ENCODE measurements at places on chromosomes 2 and 18.

- DNase-seq, result no peak
These were observed 256.0 kb upstream of the RAB6C start for GRCh38 chr2:129723277-129724020.

DNA sequence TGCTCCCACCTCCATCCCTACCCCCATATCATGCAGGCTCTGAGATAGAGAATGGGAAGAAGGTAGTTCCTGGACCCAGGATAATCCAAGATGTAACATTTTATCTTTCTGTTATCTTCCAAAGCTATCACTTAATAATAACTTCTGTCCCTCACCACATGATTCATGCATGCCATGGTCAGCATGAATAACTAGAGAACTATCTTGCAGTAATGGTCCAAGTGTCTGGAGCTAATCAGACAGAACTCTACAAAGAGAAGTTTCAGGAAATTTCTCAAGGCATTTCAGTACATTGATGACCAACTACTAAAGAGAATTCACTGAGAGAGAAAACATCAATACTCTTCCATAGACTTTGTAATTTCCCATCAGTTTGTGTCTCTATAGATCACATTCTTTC lies 1469.7 kb upstream of the PIK3C3 start:
- no peak for DNase-seq

DNA sequence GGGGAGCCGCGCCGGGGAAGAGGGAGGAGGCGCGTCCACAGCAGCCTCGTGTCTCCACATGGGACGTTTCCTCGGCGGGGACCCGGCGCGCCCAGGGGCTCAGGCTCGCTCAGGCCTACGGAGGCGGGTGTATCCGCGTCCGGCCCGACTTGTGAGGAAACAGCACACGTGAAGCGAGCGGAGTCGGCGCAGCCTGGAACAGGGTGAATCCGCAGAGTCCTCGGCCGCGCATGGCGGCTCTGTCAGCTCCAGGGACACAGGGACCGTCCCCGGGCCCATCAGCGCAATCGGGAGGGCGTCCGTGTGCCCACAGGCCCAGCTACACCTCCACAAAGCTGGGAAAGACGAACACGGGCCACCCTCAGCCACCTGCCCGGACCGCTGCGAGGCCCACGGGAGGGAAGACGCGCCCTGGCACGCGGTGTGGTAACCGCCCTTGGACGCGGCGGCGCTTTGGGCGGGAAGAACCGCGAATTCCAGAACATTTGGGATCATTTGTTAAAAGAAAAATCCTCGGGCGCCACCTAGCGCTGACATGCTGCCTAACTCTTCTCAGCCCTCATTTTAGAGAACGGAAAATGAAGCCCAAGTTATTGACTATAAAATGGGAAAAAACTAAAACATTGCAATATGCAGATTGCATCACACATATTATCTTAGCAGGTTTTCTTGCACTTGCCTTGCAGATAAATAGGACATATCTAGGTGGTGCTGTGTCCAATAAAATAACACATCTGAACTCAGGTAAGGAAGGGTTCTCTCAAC lies 40.4 kb downstream of the TMEM18 start:
- DNase-seq, result peak; percentile 86

- no peak for DNase-seq
These were observed 48.7 kb downstream of the PRELID3A start for GRCh38 chr18:12456441-12456840.

All from Right ventricle myocardium superior (tissue), 1 donor.